ENCODE measurements at places on chromosomes 11 and 22.
A peak's percentile ranks its signal among the peaks of the same experiment; 100 is the strongest.

GRCh38 chr11:46520971-46521745 lies 72.7 kb downstream of the AMBRA1 start:
- DNase-seq, result no peak

DNA sequence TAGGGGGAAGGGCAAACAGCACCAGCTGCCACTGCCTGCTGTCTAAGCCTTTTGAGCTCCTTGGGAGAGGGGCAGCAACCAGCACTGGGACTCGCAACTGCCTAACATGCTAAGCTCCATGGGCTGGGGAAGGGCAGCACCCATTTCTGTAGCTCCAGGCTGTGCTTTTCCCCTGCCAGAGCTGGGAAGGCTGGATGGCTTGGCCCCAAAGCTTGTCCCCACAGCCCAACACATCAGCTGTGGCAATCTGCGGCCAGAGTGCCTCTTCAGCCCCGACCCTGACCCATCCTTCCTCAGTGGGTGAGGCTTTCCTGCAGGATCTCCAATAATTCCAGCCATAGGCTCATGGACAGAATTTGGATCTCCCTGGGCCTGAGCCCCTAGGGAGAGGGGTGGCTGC lies 551.3 kb downstream of the TMEM135 start:
- DNase-seq, result no peak

DNA sequence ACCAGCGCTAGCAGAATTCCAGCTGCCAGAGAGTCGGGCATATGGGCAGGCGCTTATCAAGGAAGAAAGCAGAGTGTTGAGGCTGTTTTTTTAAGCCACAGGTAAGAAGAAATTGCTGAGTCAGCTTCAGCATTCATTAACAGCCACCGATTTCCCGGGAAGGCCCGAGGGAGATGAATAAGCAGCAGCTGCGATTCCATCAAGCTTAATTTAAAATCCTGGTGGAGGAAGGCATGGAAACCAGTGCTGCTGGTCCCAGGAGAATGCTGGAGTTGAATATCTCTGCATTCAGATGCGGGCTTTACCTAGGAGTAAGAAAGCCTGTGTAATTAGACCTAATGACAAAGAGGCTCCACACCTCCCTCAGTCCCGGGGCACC lies 168.8 kb downstream of the BRD1 start:
- no peak for DNase-seq

DNA sequence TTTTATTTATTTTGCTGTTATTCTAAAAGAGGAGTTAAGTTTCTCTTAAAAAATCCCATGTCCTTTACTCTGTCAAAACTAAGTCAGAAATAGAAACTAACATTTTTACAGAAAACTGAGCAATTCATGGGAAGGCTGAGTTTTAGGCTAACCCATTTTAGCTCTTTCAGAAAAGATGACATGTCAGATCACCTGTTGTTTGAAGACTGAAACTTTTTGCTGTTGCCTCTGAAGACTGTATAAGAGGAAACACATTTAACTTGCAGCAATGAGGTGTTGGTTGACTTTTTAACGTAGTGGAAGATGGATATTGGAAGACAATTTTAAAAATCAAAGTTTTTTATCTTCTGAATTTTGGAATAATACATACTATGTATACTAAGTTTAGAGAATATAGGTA lies 115.4 kb downstream of the METTL15 start:
- DNase-seq, result no peak

- DNase-seq, result no peak
Measured at GRCh38 chr11:131311776-131312514, 58.5 kb upstream of the NTM start.

DNA sequence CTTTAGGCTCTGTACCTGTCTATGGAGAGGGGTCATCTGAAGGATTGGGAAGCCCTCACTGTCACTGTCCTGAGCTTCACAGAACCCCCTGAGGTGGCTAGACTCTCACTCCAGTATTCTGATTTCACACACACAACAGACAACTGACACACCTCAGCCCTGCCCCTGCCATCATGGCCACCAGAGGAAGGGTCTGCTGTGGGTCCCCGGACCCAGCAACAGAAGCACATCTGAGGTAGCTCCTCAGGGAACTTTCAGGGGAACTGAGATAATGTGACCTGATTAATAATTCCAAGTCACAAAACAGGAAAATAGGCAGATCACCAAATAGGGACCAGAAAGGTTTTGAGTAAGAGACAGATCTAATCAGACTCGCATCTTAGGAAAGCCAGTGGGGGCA lies 7.5 kb upstream of the C22orf39 start:
- no peak for DNase-seq

GRCh38 chr11:127670374-127671119 lies 670.0 kb upstream of the KIRREL3 start:
- DNase-seq, result no peak

GRCh38 chr11:116856423-116856822 lies 19.0 kb upstream of the APOA1 start:
- no peak for DNase-seq

DNA sequence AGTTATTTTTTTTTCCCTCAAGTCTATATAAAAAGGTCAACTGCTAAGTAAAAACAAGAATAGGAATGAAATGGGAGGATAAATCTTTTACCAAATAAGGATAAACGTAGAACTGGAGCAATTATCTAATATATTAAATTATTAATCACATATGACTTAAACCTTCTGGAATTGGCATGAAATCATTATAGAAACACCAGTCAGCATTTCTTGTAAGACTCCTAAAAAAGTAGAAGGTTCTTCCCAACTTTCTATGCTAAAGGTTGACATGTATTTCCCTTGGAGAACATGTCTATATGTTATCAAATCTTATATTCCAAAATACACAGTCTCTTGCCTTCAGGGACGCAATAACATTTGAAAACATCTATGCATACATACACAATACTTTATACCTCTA lies 143.2 kb downstream of the SBF2 start:
- DNase-seq, result no peak

- peak; percentile 84 for DNase-seq
Measured at GRCh38 chr11:61917334-61918109, at the start of gene RAB3IL1. Gene RAB3IL1 (minus strand): TSS chr11:61917566. CDS start chr11:61917367, 199 bp downstream.

DNA sequence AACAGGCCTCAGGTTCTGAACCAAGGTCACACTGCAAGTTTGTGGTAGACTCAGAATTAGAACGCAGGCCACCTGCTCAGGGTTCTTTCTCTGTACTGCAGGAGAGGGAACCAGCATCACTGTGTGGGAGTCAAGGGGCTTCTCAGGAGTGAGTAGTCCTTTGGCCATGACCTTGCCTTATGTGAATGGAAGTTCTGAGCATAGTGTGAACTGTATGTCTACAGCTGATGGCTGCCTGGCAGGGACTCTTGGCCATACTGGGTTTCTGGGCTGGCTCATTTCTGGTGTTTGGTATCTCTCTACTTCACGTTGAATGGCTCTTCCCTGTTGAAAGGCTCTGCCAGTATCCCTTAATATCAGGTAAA lies 40.1 kb upstream of the TUB start:
- no peak for DNase-seq

GRCh38 chr11:124759266-124760204 lies 2.6 kb downstream of the ESAM start:
- DNase-seq, result peak; percentile 80

- DNase-seq, result no peak
Measured at GRCh38 chr11:76148941-76149613, 57.2 kb downstream of the WNT11 start.

DNA sequence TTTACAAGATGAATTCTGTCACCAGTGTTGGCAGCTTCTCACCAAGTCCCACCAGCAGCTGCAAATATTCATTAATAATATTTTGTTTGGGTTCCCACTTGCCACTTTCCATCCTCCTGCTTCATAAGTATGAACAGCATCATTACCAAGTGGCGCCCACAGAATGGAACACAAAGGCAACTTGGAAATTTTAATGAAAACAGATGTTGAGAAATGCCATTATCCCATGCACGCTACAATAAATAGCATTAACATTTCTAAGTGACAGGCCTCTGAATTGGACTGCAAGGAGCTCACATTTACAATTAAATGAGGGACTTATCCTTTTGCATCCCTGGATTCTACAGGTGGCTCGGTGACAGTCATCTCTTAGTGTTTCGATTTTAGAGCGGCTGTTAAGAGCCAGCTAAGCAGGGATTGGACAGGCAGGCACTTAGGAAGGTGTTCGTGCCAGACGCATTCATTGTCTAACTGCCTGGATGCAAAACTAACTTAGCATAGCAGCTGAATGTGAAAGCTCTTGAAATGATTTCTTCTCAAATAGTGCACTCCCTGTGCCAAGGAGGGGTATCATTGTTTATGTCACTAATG lies 170.3 kb downstream of the KIRREL3 start:
- no peak for DNase-seq

Data from Right ventricle myocardium superior (tissue), 1 donor.